ENCODE measurements at places on chromosomes 2 and 18. TPM values are rescaled to one million over a fixed set of nuclear protein-coding genes. Genes with fewer than 3 reads are reported as not detected.

Gene TXNDC2
- total RNA-seq = 0.17 TPM

Gene TMEM169
- 7.7 TPM for total RNA-seq

Gene CNGA3
- total RNA-seq = 4.9 TPM

Gene TUBA4B
- total RNA-seq = 1.5 TPM

Gene RGPD4
- total RNA-seq = 0.10 TPM

Gene RESP18
- 1.1 TPM for total RNA-seq

Gene ORMDL1
- 93.2 TPM for total RNA-seq

Gene BOLL
- total RNA-seq = not detected

Gene OTX1
- total RNA-seq = not detected

Gene EPB41L3
- total RNA-seq = 99.6 TPM

Gene MROH2A
- total RNA-seq = not detected

Gene CNPPD1
- 37.8 TPM for total RNA-seq

Gene TWIST2
- total RNA-seq = 9.1 TPM

Gene MYO3B
- total RNA-seq = 0.50 TPM

Gene DLX1
- 0.61 TPM for total RNA-seq

Gene SUPT7L
- total RNA-seq = 34.8 TPM

Gene PPM1B
- total RNA-seq = 72.3 TPM

Gene FBXO41
- 8.1 TPM for total RNA-seq

Gene FOXI3
- 0.06 TPM for total RNA-seq

Gene CYS1
- 2.0 TPM for total RNA-seq
